Naive thymus-derived CD4-positive, alpha-beta T cell (primary cell): ENCODE measurements at places on chromosomes 4 and X. TPM values are rescaled to one million over a fixed set of nuclear protein-coding genes. Genes with fewer than 3 reads are reported as not detected.

Gene ATP1B4
- not detected in 2 replicates for total RNA-seq

Gene DDX60
- total RNA-seq = 29.0 TPM

Gene IL15
- 8.7 TPM for total RNA-seq

Gene CPE
- not detected for total RNA-seq

Gene DDIT4L
- total RNA-seq = not detected
